Stimulated activated CD4-positive, alpha-beta T cell treated with anti-CD3 and anti-CD28 coated beads, Interleukin-4, amount 100 ng/mL, for 24 hours (primary cell): ENCODE measurements at places on chromosomes 7 and 10.
A peak's percentile ranks its signal among the peaks of the same experiment; 100 is the strongest.

DNA sequence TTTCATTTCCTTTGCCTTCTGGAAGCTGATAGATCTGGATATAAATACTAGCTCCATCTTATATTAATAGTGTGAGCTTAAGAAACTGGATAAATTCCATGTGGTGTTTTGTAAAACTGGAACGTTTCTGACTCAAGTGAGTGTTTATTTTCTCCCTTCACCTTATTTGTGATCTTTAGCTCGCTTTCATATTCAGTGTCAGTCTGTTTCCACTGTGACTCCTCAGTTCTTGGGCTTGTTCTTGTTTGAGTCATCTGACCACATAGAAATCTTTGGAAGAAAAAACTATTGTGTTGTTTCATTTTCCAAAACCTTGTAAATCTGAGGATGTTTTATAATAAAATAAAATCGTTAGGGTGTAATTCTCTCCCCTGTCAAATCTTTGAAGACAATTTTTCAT, 186.4 kb downstream of the POLR1F start:
- no peak for DNase-seq

- DNase-seq, result no peak
Measured at GRCh38 chr7:48389977-48390376, 218.7 kb downstream of the ABCA13 start.

- DNase-seq, result no peak
Measured at GRCh38 chr10:37035853-37036252, 89.5 kb upstream of the ANKRD30A start.

GRCh38 chr10:91033324-91033950, 112.5 kb upstream of the ANKRD1 start:
- DNase-seq, result no peak

DNA sequence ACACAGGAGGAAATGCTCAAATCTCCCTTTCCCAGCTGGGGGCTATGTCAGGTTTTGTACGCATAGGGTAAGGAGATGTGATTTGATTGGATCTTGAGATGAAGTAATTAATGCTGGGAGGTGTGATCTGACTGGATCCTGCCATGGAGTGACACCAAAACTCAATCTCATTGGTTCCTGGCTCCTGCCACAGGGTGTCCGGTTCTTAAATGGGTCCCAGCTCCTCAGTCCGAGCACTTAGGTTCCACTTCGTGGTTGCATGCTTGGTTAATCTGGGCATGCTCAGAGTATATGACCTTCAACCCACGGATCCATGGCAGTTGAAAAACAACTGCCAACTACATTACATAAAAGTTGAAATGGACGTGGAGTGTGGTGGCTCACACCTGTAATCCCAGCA, 3.1 kb upstream of the ZNF12 start:
- DNase-seq, result peak; percentile 8

DNA sequence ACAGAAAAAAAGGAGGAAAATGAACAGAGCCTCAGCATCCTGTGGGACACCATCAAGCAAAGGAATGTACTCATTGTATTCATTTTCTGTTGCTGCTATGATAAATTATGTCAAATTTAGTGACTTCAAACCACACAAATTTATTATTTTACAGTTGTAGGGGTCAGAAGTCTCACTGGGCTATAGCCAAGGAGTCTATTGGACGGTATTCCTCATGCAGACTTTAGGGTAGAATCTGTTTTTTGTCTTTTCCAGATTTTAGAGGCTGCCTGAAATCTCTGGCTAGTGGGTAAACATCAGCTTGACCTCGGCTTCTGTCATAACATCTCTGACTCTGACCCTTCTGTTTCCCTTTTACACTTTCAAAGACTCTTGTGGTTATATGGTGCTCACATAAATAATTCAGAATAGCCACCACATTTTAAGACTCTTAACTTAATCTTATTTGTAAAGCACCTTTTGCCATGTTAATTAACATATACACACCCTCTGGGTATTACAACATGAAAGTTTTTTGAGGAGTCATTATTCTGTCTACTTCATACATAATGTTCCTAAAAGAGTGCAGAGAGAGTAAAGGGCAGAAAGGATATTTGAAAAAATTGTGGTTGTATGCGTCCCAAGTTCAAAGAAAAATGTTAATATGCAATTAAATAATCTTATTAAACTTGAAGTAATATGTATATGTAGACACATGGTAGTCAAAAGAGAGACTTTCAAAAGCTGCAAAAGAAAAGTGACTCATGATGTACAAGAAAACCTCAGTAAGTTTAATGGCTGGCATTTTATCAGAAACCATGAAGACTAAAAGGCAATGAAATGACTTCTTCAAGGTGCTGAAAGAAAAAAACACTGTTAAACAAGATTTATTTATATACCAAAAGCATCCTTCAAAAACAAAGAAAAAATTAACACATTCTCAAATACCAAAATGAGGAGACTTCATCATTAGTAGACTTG, 70.8 kb upstream of the MEOX2 start:
- DNase-seq, result no peak

- no peak for DNase-seq
Measured at GRCh38 chr7:133320891-133321290, 68.0 kb downstream of the EXOC4 start.

- no peak for DNase-seq
Measured at GRCh38 chr10:130021383-130021950, 57.4 kb upstream of the EBF3 start.

GRCh38 chr10:65319493-65319892, 1606.3 kb upstream of the LRRTM3 start:
- no peak for DNase-seq

DNA sequence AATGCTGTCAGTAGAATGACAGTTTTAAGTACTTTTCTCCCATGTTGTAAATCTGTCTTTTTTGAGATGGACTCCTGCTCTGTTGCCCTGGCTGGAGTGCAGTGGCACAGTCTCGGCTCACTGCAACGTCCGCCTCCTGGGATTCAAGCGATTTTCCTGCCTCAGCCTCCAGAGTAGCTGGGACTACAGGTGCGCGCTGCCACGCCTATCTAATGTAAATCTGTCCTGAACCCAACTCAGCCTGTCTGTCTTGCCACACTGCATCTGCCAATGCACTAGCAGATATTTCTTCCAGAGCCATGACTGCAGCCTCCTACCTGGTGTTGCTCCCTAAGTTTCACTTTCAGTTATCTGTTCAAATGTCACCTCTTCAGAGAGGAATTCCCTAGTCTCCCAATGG, 264.1 kb downstream of the PHF14 start:
- DNase-seq, result no peak

- no peak for DNase-seq
Measured at GRCh38 chr10:17585016-17585415, 32.2 kb downstream of the HACD1 start.

DNA sequence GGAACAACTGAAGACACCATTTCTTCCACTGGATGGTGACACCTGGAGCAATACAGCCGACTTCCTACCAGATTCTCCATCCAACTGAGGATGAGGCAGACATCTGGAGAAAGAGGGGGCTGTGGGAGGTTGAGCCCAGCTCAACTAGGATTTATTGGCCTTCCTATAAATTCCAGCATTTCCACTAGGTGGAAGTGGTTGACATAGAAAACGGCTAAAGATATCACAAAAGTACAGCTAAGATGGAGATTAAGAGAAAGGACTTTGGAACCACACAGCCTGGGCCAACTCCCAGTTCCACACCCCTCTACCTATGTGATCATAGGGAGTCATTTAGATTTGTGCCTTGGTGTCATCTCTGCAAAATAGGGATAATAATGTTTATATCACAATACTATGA, 61.3 kb upstream of the CAV2 start:
- DNase-seq, result no peak

DNA sequence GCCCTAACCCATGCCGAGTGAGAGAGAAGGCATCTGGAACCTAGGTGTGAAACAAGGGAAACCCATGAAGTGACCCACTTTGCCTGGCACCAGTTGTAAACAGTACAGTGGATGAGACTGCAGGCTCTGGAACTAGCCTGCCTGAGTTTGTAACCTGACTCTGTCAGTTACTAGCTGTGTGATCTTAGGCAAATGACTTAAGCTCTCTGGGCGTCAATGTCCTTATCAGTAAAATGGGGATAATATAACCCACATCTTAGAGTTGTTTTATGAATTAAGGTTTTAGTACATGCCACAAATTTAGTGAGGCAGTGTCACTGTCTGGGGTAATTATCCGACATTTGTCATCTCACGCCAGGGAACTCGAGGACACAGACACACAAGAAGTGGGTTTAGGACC, 82.9 kb upstream of the AGK start:
- DNase-seq, result no peak

- DNase-seq, result no peak
Measured at GRCh38 chr7:45622058-45622457, 47.9 kb downstream of the ADCY1 start.

DNA sequence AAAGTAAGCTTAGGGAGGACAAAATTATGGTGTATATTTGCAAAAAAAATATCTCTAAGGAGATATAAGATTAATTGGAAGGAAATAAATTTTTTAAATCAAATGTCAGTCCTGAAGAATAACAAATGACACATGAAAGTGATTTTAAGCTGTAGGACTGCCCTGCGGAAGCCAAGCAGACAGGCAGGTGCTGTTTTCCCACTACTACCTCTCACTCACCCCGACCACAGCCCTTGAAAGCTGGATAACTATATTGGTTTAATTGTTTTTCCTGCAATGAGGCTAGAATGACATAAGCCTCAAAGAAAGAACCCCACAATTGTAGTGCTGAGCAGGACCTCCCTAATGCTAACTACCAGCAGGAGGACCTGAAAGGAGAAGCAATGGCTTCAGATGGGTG, 68.6 kb upstream of the VIPR2 start:
- DNase-seq, result no peak

- no peak for DNase-seq
Measured at GRCh38 chr7:66033471-66034385, 41.9 kb upstream of the ASL start.

DNA sequence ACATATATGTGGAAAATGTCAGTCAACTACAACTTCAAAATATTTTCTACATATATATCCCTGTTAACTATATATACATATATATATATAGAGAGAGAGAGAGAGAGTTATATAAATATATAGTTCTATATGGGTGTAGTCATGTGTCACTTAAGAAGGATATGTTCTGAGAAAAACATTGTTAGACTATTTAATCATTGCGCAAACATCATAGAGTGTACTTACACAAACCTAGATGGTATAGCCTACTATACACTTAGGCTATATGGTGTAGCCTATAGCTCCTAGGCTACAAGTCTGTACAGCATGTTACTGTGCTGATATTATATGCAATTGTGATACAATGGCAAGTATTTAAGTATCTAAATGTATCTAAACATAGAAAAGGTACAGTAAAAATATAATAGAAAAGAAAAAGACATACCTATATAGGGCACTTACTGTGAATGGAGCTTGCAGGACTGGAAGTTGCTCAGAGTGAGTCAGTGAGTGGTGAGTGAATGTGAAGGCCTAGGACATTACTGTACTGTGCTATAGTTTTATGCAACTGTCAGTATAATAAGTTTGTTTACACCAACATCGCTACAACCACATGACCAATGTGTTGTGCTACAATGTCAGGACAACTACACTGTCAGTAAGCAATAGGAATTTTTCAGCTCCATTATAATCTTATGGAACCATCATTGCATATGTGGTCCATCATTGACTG, 18.0 kb upstream of the FGL2 start:
- no peak for DNase-seq

GRCh38 chr7:127396184-127396583, 3.7 kb upstream of the ZNF800 start:
- DNase-seq, result no peak

DNA sequence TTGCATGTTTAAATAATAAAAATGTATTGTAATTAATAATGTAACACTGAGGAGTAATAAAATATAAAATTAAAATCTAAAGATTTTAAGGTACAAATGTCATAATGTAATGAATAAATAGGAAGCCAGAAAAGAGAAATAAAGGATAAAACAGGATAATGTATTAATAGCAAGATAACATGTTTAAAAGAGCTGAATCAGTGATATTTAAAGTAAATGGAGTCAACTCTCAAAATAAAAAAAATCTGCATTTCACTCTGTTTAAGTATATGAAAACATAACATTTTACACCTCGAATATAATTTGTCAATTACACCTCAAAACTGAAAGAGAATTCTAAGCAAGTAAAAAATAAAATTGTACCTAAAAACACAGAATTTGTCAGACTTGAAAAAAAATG, 44.1 kb downstream of the GRM3 start:
- DNase-seq, result no peak

DNA sequence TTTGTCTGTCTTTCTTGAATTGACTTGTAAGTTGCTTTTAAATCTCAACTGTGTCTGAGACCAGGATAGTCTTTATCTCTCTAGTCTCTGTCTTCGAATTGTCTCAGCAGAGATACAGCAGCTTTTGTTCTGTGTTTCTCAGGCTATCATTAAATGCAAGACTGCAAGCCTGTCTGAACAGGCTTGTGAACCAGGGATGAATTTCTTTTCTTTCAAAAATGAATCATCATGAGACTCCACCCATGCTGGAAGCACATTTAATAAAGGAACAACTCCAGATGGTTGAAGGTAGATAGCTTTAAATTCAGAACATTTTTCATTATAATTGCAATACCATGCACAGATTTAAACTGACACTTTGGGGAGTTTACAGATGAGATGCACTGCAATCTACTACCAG, 155.9 kb downstream of the SEC23IP start:
- no peak for DNase-seq

- peak; percentile 73 for DNase-seq
Measured at GRCh38 chr7:2670720-2671391, 17.1 kb upstream of the AMZ1 start.

DNA sequence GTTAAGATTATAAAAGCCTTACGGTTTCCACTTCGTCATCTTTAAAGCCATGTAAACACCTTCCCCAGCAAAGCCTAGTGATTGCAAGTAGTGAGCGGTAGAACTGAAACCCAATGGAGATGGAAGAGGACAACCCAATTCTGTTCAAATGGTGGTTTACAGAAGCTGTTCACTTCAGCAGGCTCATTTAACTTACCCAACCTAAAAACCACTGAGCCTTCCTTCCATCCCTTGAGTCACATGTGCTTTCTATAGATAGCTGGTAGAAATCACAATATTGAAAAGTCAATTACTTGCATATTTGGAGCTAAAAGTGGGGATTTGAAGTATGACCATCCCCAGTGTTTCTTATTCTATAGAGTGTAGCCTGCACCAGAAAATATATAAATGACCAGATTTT, 667.7 kb downstream of the SUGCT start:
- no peak for DNase-seq

- peak; percentile 19 for DNase-seq
Measured at GRCh38 chr7:155741805-155742204, 70.5 kb downstream of the SHH start.

DNA sequence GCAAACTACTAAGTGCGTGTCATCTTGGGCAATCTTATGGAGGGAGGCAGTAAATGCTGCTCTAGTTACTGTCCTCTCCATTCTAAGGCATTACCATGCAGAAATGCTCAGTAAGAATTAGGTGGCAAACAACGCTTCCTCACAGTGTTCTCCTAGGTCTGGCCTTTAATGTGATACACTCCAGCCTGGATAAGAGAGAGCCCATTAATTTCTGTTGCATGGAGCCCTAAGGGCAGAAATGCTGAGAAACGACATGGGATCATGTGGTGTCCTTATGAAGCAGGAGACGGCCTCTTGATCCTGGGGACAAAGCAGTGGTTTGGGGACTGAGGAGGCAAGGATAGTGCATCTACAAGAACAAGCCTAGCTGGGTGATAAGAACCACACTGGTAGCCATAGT, 44.0 kb downstream of the SLC25A13 start:
- DNase-seq, result no peak

- DNase-seq, result no peak
Measured at GRCh38 chr7:156886020-156886795, 6.8 kb downstream of the LMBR1 start.

- no peak for DNase-seq
Measured at GRCh38 chr10:33871061-33871956, 536.8 kb upstream of the NRP1 start.

GRCh38 chr7:113267271-113267670, 148.9 kb upstream of the SMIM30 start:
- DNase-seq, result no peak
